Lung microvascular endothelial cell (primary cell): ENCODE measurements at places on chromosomes 2 and 18.
A peak's percentile ranks its signal among the peaks of the same experiment; 100 is the strongest.

- peak; percentile 61 for DNase-seq
Measured at GRCh38 chr2:60550178-60550983, 3.1 kb downstream of the BCL11A start.

- no peak for DNase-seq
Measured at GRCh38 chr2:193935114-193935513, 1721.9 kb upstream of the SLC39A10 start.

DNA sequence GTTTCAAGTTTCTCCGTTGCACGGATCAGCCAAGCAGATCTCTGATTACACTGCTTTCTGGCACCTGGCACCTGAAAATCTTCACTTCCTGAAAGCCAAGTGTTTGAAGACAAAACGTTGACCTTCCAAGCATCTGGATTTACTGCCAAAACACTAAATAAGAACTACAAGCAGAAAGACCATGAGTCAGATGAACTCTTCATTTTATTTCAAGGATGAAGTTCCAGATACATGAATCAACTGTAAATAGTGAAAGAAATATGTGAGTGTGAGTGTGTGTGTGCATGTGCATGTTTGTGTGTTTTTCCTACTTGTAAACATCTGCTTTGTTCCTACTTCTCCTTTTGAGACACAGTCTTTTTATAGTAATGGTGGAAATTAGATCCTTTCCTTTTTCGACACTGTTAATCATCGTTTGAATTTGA, 60.0 kb upstream of the DTNA start:
- DNase-seq, result no peak

- DNase-seq, result peak; percentile 86
Measured at GRCh38 chr18:25275412-25276001, 76.5 kb downstream of the ZNF521 start.

DNA sequence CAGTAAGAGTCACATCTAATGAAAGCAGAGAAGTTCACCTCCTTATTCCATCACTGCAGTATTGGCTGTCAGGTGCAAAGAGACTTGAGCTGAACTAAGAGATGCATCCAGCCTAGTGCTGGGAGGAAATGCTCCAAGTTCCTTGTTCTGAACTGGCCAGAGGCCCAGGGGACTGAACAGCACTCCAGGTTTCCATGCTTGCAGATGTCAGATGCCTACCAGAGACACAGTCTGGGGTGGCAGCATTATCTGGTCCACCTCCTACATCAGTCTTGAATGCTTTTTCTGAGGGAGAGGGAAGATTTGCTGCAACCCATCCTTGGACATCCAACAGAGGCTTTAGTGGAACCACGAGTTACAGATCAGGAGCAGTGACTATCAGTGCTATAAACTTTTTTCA, 331.3 kb downstream of the CYRIA start:
- DNase-seq, result no peak
